NCI-H69 (cell line): ENCODE measurements at places on chromosomes 1 and 21.

- DNase-seq = no peak
Observed at GRCh38 chr21:36541721-36542139, 61.8 kb upstream of the CLDN14 start.

GRCh38 chr21:45129189-45129923 lies 55.0 kb downstream of the ADARB1 start:
- DNase-seq = peak; percentile 39

DNA sequence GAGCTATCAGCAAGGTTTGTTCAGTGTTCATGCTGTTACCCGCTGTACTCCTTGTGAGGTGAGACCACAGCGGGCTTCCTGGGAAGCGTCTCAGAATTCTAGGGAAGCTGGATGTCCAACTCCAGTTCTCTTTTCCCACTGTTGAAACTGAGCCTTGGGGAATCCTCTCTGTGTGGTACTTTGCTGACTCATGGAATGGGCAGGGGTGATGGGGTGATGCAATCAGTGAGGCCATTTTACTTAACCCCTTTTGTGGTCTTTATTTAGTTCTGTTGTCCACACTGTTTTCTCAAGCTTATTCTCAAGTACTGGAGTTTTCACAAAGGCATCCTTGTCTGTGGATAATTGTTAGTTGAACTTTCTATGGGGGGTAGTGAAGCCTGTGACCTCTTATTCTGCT lies 42.6 kb downstream of the ACKR1 start:
- no peak for DNase-seq

GRCh38 chr21:45130324-45130774 lies 56.0 kb downstream of the ADARB1 start:
- DNase-seq = no peak

DNA sequence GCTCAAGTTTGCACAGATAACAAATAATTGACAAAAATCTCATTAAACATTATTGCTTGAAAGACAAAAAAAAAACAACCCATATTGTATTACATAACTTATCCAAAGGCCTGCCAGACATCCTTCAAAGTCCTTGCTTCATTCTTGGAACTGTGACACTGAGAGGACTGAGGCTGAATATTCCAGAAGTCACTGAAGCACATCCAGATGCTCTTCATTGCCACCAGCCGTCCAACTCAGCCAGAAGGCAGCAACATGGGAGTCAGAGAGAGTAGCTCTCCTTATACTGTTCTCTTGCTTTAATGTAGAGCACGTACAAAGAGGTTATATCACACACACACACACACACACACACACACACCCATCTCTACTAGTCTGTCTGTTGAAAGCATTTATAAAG lies 755.0 kb downstream of the LTN1 start:
- DNase-seq = no peak

- DNase-seq = no peak
Observed at GRCh38 chr21:45994086-45994661, 12.6 kb downstream of the COL6A1 start.

GRCh38 chr1:235127203-235127602 lies 1.4 kb downstream of the TOMM20 start:
- DNase-seq = peak; percentile 45

GRCh38 chr1:8985915-8986813 lies 40.1 kb downstream of the SLC2A7 start:
- DNase-seq = peak; percentile 43

DNA sequence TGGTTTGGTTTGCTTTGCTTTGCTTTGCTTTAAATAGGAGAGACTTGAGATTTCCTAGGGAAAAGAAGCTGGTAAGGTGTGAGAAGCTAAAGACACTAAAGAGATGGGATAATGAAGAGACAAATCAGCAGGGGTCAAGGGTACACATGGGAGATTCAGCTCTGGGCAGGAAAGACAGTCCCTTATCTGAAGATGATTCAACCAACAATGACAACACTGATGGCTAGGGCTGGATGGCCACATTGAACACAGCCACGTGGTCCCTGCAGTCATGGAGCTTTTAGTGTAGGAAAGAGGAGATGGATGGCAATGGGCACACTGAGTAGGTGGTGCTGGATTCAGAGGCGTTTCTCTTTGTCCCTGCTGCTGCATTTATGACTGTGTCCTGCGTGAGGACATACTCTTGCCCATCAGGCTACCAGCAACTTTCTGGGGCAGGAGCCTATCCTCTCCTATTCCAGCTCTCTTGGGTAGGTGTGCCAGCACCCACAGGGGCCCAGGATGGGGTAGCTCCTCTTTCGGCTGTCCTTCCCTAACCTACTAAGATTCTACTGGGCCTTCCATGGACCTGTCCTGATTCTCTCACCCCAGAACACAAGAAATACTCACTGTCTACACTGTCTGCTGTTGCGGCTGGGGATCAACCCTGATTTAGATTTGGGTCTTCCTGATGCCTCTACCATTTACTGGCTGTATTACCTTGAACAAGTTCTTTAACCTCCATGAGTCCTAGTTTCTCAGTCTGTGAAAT lies 1.4 kb upstream of the SHISA4 start:
- no peak for DNase-seq

DNA sequence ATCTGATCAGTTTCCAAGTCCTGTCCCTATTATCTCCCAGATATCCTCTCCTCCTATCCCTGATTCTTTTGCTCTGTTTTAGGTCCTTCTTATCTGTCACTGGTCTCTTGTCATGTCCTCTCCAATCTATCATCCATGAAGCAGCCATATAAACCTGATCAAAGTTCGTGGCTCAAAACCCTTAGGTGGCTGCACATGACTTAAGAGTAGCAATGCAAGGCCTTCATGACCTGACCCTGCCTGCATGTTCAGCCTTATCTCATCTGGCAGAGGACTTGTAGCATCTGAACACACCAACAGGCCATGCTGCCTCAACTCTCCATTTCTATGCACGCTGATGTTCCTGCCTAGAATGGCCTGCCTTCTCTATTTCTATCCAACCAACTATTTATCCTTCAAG lies 65.2 kb downstream of the NOS1AP start:
- no peak for DNase-seq

GRCh38 chr1:156559086-156559796 lies 13.1 kb downstream of the IQGAP3 start:
- DNase-seq = no peak

GRCh38 chr1:205335692-205336091 lies 14.1 kb upstream of the NUAK2 start:
- peak; percentile 89 for DNase-seq

DNA sequence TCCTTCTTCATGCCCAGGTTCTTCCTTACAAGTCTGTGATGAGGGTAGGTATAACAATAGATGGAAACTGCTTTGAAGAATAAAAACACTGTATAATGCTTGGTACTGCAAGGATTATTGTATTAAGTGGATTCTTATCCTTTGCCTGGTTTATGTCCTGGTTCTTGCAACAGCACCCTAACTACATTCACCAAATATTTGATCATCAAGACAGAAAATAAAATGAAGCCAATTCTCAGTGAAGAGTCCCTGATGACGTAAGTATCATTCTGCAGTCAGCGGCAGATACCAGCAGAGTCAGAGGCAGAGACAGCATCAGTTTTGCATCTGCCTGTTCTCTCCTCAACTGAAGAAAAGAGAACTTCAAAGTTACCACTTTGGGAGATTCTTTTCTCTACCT lies 19.7 kb downstream of the ARHGEF11 start:
- no peak for DNase-seq

- peak; percentile 44 for DNase-seq
Observed at GRCh38 chr1:101965341-101965740, 31.4 kb downstream of the OLFM3 start.

DNA sequence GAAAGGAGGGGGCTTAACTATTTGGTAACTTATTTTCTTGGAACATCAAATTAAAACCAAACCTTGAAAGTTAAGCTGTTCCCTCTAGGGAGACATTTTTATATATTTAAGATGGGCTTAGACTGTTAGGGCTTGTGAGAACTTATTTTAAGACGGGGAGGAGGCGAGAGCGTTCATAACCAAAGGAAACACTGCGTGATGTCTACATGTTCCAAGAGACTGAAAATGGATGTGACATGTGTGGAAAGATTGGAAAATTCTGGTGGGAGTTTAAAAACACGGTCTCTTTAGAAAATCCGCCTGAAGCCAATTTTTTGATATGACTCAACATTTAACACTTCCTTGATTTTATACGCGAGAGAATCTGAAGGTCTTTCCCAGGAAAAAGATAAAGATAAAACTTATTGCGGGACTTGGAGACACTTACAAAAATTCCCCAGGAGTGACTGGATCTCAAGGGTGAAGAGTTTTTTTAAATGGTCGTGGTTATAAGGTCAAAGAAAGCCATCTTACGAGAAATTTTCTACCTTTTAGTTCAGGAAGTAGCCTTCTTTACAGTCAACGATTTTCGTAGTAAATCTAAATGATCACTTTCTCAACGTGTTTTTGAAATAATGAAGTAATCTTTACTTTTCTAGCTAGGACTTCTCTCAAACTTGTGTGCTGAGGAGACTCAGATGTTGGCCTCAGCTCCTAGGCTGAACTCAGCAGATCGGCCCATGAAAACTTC lies 828 bp downstream of the PNRC2 start:
- DNase-seq = no peak

- DNase-seq = peak; percentile 65
Observed at GRCh38 chr1:117605164-117605773, 579 bp upstream of the TENT5C start.

DNA sequence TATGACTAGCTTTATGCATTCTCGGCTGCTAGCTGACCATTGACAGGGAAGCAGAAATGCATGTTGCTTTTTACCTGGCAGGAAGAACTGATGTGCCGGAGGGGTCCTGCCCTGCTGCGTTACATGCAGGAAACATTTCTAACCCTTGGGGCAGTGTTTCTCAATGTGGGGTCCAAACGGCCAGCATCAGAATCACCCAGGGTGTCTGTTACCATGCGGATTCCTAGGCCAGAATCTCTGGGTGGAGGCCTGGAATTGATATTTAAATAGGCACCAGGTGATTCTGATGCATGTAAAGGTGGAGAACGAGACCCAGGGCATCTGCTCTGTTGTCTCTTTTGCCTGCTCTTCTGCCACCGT lies 182.7 kb downstream of the PCP4 start:
- peak; percentile 88 for DNase-seq

GRCh38 chr1:236575523-236575922 lies 28.8 kb downstream of the HEATR1 start:
- DNase-seq = no peak

GRCh38 chr1:66364578-66365391 lies 169.2 kb upstream of the SGIP1 start:
- no peak for DNase-seq

DNA sequence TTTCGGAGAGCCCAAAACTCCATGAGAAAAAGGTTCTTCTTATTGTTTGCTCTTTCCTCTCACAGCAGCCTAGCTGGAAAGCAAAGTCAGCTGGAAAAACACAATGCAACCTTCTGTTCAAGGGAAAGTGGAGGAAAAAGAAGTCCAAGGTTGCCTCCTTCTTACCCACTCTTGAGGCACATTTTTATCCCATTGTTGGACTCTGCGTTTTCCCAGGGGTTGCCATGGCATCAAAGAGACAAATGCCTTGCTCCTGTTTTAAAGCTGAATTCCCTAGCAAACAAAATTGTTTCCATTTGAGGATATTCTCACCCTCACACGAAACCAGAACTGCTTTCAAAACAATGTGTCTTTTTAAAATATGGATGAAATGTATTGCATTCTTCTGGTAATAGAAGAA lies 45.1 kb upstream of the PALMD start:
- DNase-seq = no peak

DNA sequence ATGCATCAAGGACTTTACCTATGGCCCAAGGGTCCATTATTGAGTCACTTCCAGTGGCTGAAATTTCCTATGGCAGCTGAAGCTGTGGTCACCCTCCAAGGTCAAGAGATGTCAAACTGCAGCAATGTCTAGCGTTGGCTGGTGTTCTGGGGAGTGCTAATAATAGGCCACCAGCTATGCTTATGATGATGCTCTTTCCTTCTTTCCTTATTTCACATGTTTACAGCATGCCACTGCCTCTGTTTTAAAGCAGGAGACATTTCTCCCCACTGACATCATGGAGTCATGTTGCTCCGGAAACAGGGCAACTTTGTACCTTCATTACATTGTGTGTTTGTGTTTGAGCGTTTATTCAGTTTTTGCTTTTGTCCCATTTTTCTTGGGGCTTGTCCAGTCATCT lies 62.6 kb upstream of the CYYR1 start:
- no peak for DNase-seq

GRCh38 chr1:245153081-245153551 lies 1.7 kb upstream of the KIF26B start:
- peak; percentile 87 for DNase-seq

DNA sequence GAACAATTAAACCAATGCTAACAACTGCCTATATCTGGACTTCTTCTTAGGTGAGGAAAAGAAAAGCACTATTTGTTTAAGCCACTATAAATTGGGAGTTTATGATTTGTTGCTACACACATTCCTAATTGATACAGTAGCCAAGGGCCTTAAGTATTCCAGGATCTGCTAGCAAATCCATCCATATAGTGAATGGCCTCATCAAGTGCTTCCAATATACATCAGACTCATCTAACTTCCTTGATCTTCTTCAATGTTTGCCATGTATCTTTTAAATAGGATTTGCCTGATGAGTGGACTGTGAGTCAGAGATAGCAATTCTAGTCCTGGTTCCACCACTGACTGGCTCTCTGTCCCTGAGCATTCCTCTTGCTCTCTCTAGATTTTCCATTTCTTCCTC lies 430.2 kb downstream of the OMA1 start:
- DNase-seq = no peak
